Stimulated activated CD4-positive, alpha-beta T cell treated with anti-CD3 and anti-CD28 coated beads, Interleukin-1b, Interleukin-23, amount 100 ng/mL, for 1 hour (primary cell): ENCODE measurements at places on chromosomes 7 and 10.

DNA sequence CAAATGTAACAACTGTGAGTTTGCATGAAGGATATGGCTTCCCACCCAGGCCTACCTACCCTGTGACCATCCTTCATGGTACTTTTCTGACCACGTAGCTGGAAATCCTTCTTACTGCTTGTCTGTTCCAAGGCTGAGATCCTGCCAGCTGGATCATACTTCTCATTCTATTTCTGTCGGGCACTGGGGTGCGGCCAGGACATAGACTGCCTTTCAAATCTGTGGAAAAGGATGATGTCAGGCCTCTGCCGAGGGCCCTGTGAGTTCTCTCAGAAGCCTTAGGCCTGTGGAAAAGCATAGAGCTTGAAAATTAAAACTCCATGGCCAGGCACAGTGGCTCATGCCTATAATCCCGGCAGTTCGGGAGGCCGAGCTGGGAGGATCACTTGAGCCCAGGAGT lies 10.0 kb downstream of the VWC2 start:
- DNase-seq, result no peak

GRCh38 chr7:74002474-74003017 lies 25.4 kb upstream of the ELN start:
- DNase-seq, result no peak

DNA sequence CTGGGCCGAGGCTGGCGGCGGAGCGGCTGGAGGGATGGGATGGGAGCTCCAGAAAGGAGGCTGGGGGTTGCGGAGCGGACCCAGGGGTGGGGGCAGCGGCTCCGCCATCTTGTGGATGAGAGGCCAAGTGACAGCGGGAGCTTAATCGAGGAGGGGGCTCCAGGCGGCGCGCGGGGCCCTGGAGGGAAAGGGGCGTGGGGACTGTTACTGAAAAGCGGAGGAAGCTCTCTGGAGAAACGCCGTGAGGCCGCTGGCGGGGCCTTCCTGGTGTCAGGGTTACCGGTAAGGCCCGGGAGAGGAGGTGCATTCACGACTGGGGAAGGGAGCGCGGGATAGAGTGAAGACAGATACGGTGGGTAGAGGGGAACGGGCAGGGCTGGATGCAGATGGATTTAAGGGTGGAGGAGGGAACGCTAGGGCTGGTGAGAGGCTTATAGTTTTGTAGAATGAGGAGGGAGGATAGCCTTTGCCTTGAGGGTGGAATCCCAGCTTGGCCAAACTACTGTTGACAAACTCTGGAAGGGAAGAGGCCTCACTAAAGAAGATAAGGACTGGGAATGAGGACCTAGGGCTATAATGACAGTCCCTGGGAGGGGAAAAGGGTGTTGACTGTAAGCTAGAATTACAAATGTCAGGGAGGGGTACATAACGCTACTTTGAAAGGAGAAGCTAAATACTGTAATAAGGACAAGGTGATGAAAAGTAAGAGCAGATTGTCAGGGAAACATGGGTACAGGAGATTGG lies 535 bp downstream of the BTRC start:
- DNase-seq, result peak; percentile 18

- DNase-seq, result no peak
These were observed 6.3 kb downstream of the TRPV5 start for GRCh38 chr7:142927085-142927745.

DNA sequence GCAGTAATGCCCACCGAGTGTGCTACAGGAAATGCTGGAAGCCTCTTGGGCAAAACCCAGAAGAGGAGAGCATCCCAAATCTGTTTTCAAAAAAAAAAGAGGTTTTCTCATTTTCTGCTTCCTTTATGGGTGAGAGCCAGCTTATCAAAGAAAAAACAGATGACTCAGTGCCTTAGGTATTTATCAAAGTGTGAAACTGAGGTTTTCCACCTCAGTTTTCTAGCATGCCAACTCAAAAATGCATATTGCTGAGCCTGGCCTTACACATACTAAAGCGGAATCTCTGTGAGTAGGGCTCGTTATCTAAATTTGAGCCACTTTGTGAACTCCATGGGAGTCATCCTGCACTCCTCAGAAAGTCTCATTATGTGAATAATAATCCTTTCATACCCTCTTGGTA lies 705.1 kb downstream of the SUGCT start:
- DNase-seq, result no peak

GRCh38 chr7:2821161-2821841 lies 22.8 kb downstream of the GNA12 start:
- no peak for DNase-seq

DNA sequence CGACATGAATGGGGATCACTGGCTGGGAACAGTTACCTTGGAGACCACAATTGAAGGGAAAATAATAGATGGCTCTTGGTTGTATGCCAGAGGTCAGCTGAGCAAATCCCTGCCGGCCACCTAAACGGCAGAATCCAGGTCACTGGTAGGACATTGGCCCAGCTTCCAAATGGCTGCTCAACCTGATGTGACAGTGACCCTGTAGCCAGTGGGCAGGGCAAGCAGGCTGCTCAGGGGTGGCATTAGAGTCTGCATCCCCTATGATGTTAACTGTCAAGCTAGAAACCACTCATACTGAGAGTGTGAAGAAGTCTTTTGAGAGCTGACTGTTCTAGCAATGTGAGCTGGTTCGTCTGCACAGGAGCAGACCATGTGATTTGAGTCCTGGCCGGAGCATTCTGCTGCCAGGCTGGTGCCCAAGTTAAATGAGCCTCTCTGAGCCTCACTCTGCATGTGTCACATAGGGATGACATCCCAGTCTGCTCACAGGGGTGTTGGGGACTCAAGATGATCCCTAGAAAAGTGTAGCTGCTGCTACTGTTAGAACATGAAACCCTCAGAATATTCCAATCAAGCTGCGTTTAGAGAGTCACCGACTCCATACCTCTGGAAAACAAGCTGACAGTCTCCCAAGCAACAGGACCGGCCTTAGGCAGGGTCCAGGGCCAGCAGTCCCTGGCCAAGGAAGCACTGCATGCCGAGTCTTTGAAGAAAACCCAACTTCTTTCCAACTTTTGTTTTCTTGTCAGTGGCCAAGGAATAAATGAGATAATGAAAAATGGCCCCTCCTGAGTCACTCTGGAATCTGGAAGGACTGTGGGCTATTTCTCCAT lies 69.7 kb downstream of the VWA2 start:
- no peak for DNase-seq

- DNase-seq, result no peak
These were observed 224.3 kb downstream of the THSD7A start for GRCh38 chr7:11607686-11608085.

DNA sequence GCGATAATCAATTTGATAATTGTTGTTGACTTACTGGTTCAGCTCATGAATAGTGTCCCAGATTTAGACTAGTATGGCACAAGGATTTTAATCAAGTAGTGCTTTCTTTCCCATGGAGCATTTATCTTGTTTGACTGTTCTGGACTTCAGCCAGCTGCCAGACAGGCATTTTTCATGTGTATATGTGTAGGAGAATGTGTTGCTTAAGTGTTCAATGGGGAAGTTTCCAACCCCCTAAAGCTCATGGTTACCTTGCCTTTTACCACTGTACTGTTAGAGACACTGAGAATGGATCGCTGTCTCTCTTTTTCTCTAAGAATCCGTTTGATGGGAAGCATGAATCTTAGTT lies 103.9 kb downstream of the LRRC4 start:
- no peak for DNase-seq

DNA sequence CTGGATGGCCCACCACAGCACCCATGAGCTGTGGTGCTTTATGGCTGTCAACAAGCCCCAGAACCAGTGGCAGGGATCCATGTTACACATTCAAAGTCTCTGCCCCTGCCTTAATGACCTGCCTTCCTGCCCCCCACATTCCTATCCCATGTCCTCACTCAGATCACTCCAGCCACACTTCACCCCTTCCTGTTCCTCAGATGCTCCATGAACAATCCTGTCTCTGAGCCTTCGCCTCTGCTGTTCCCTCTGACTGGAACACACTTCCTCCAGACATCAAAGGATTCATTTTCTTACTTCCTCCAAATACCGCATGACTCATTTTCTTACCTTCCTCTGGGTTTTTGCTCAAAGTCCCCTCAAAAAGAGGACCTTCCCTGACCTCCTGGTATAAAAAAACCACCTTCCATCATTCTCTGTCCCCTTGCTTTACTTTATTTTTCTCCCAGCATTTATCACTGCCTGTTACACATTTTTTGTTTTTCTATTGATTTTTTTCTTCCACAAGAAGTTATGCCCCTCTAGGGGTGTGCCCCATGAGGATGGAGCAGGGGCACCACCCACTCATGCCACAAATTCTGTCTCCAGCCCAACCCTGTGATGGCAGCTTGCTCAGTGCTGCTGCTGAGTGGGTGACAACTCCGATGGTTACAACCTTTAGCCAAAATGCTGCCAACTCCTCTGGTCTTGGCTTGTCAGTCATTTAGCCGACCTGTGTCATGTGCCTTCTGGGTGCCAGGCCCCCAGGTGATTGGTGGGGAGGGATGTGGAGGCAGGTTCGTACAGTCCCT lies 18.2 kb downstream of the COL13A1 start:
- DNase-seq, result no peak

DNA sequence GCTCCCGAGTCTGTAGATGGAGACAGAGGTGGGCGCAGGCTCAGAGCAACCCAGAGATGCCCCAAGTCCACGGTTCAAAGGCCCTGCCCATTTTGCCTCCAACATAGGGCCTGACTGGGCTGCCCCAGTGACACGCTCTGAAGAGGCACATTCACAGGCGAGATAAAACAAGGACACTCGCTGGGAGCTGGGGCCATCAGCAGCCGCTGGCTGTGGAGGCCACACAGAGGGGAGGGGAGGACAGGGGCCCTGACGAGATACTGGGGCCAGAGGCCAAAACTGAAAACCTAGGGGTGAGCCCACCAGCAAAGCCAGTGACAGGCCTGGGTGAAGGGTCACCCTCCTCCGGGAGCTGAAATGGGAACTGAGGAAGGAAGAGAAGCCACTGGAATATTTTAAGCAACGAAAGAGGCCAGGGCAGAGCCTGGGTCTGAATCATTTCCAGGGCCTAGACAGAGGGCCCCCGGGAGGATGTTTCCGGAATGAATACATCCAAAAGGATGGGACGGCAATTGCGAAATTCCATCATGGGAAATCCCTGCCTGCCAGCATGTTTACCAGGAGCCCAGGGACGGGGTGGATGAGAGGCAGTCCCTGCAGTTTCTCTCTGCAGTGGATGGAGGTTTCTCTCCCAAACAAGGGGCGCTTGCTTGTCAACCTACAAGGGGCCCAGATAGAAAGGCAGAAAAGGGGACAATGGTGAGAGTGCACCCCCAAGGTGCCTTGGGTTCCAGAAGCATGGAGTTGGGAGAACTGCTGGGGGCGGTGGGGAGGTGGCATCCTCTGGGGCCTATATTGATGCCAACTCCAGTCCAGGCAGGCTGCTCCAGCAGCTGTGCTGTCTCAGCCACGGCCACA lies 29.0 kb upstream of the HSPA12A start:
- DNase-seq, result no peak

DNA sequence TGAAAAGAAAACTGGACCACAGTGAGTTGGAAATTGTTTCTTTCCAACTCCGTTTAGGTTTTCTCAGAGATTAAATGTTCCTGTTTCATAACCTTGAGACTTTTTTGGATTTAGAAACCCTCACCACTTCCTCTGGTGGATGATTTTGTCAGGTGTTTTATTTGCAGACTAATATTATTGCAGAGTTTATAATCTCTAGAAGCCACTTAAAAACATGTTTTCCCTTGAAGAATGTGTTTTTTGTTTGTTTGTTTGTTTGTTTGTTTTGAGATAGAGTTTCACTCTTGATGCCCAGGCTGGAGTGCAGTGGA lies 520 bp upstream of the MICU1 start:
- no peak for DNase-seq

DNA sequence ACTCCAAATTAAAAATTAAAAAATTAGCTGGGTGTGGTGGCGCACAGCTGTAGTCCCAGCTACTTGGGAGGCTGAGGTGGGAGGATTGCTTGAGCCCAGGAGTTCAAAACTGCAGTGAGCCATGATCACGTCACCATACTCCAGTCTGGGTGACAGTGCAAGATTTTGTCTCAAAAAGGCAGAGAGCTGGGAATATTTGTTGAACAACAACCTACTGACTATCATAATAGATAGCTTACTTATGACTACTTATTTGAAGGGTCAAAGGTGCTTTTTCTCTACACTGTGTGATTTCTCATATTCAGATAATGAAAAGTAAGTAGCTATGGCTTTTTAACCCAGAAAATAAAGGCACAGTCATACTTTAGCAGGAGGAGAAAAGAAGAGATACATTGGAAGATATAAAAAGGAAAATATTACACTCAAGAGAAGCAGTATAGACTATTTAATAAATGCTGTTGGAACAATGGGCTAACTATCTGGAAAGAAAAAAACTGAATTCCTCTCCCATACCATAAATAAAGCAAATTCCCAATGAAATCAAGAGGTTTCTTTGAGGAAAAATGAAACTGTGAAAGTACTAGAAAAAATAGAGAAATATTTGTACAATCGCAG lies 6.7 kb downstream of the GSDME start:
- no peak for DNase-seq

DNA sequence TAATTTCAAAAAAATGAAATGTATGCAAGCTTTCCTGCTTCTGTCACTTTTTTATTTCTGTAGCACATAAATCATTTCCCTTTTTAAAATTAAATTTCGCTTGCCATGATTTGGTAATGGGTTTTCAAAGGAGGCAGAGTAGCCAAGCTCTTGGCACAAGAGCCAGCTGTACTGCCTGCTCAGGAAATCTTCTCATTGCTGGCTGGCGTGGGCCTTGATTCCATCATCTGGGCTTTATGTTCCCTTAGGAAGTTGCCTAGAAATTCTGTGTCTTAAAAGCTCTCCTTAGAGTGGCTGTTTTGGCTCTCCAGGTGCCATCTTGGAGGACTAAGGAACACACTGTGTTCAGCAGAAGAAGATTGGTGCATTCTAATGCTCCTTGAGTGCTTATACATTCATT lies 107.4 kb downstream of the ARID5B start:
- no peak for DNase-seq

DNA sequence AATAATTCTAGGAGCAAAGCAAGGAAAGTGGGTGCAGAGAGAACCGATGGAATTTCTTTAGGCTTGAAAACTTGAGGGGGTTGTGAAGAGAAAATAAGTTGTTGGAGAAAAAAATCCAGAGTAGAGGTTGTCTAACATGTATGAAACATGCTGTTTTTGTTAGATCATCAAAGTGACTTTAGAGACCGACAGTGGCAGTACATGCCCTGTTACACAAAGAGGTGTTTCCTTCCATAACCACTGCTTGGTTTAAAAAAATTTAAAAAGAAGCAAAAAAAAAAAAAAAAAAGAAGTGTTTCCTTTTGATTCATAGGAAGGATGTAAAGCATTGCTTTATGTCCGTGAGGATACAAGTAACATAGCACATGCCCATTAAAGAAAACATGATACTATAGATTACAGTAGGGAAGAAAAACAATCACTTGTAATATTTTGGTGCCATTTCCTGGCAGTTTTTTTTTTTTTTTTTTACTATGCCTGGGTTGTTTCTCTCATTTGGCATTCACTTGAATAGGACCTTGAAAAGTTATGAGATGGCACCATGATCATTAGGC lies 6.1 kb downstream of the ENTPD1 start:
- DNase-seq, result no peak

- DNase-seq, result no peak
These were observed 269.0 kb upstream of the ETV1 start for GRCh38 chr7:14258441-14258840.
